ENCODE measurements at places on chromosomes 7 and 10. TPM values are rescaled to one million over a fixed set of nuclear protein-coding genes. Genes with fewer than 3 reads are reported as not detected.

GRCh38 chr7:123633553-123633952 is 22.1 kb upstream of the LMOD2 start:
- no peak for DNase-seq

DNA sequence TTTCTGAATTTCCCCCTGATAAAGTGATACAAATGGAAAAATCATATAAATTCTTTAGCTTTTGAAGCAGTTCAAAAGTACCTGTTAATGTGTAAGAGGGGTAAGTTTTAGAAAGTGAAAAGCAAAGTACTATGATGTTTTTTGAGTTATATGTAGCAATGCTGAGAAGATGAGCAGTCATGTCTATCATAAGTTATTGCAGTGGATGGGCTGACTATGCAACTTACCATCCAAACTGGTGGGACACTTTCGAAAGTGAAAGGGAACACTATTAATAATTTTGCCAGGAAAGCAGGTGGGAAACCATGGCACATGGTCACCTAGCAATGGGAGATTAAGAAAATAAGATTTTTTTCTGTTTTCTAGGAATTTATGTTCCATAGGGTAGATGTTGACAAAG is 4.1 kb downstream of the MINPP1 start:
- DNase-seq, result no peak

GRCh38 chr7:148478551-148478950 is 112.0 kb upstream of the C7orf33 start:
- DNase-seq, result no peak

DNA sequence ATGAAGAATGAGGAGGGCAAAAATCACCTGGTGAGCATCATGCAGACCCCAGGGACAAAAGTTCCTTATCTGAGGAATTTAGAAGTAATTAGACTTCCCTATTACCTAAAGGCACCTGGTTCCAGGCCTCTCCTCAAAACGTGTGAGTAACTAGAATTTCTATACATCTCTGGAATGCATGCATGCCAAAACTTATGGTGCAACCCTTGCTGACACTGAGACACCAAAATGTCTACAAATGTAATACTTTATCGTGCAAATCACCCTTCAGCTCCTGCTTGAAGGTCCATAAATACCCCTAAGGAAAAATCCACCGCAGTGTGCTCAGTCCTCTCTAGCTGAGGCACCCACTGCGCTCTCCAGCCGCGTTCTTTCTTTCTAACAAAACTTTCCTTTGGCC is 84.2 kb downstream of the PAXIP1 start:
- no peak for DNase-seq

DNA sequence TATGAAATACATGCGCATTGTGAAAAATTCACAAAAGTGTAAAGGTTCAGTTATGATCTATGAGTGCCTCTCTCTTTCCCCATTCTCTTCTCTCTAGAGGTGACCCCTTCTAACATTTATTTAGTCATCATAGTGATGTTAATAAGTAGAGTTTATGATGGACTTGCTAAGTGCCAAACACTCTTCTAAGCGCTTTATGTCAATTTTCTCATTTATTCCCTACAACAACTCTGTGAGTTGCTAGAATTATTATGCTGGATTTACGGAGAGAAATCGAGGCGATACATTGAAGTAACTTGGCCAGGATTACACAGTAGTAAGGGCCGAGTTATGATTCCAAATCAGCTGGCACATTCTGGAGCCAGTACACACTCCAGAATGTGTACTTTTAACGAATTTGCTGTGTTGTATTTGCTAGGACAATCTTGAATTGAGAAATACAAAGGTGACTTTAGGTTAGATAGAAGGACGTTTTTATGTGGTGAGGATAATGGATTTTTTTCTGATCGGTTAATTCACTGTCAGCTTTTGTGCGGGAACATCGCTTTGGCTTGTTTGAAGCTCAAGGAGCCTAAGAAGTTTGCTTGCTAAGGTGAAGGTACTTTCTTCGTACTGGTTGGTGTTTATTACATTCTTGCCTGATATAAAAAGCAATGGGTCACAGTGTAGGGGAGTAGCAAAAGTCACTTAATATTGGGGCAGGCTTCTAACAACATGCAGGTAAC is 1.4 kb downstream of the ATRNL1 start:
- no peak for DNase-seq

DNA sequence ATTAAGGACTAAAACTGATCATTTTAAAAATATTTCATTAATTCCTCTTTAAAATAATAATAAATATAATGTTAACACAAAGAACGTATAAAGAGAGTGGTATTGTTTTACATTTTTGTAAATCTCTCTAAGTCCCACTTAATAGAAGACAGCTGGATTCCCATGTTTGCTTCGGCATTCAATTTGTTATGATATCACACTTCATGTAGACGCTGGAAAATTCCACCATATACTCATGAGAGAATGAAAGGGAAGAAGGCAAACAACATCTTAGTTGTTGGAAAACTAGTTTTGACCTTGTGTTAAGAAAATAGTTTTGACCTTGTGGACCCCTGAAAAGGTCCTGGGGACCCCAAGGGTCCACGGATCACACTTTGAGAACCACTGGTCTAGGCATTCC is 85.3 kb upstream of the MGMT start:
- no peak for DNase-seq

DNA sequence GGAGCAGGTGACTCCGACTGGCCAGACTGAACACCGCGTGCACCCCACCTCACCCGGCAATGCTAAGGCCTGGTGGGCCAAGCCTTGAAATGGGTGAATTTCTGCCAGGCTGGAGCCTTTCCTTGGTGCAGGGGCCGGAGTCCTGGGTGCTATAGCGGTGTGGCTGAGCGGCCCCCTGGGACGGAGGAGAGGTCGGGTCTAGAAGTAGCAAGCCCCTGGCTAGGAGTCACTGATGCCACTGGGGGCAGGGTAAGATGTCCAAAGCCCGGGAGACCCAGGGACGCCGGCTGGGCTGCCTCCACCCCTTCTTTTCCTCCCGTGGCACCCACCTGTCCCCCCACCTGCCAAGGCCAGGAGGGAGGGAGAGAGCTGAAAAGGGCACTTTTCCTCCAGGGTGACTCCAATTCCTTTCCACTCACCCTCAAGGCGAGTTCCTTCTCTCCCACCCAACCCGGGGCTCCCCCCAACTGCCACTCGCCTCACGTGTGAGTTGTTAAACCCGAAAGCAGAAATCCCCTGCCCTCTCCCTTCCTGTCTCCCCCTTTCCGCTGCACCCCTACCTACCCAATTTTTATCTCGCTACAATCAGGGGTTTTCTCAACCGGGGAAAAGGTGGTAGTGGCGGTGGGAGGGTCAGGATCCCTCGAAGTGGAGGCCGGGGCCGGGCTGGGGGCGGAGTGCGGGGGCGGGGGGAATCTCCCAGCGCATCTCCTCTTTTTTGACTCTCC is 6.0 kb upstream of the GATA3 start:
- no peak for DNase-seq

GRCh38 chr10:64215088-64215487 is 693.9 kb downstream of the REEP3 start:
- no peak for DNase-seq

- no peak for DNase-seq
Observed at GRCh38 chr10:50416881-50417280, 165.6 kb upstream of the ASAH2 start.

- no peak for DNase-seq
Observed at GRCh38 chr10:113555751-113556150, 2.9 kb downstream of the HABP2 start.

- DNase-seq, result no peak
Observed at GRCh38 chr10:22723783-22724182, 9.4 kb upstream of the PIP4K2A start.

TYW1 gene
- 7.1 TPM for total RNA-seq

SEMA3E gene
- total RNA-seq, result 6.1 TPM
